ENCODE measurements at places on chromosomes 1 and 21.
A peak's percentile ranks its signal among the peaks of the same experiment; 100 is the strongest.

GRCh38 chr1:223242971-223243370 is 99.9 kb upstream of the TLR5 start:
- no peak for DNase-seq

DNA sequence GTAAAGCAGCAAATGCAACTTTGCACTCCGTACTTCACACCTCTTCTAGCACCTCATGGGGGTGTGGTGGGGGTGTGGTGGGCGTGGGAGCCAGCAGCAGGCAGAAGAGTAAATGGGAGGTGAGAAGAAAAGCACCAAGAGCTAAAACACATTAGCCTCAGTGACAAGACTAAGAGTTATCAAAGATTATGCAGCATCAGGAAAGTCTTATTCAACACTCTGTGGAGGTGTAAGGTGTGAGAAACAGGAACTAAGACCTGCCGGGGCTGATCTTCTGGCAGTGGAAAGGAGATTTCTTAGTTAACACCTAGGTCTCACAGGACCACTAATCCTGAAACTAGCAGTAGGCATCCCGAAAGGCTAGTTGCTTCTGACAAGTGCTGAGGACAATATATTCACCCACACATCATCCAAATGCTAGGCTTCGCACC is 9.9 kb downstream of the TGFBR3 start:
- no peak for DNase-seq

DNA sequence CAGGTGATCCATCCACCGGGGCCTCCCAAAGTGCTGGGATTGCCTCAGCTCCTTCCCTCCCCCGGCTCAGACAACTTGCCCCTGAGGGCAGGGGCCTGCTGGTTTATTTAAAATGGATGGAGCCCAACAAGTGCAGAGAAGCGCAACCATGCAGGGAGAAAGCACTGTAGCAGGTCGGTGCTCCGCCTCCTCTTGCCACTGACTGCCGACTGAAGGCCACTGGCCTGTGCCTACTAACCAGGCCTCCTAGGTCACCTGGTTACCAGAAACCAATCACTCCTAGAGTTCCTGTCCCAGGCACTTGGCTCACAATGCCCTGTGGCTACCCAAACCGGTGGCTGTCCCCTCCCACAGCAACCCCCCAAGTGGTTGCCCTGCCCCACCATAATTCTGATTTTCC is 35.9 kb downstream of the ZNF695 start:
- no peak for DNase-seq

DNA sequence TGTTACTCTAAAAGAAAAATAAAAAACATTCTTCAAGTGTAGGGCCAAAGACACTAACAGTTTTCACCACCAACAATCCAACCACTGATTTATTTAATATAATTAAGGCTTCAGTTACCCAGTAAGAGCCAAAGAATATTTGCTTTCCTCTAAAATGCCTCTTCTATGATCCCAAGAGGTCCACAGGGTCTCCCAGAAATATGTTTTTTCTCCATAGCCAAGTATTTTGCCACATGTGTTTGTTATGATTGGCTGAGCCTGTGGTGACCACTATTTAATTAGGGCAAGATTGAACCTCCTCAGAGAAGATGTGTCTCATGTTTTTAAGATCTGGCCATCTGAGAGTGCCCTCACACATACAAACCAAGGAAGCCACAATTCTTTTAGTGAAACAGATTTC is 135.9 kb downstream of the TPR start:
- DNase-seq: no peak

DNA sequence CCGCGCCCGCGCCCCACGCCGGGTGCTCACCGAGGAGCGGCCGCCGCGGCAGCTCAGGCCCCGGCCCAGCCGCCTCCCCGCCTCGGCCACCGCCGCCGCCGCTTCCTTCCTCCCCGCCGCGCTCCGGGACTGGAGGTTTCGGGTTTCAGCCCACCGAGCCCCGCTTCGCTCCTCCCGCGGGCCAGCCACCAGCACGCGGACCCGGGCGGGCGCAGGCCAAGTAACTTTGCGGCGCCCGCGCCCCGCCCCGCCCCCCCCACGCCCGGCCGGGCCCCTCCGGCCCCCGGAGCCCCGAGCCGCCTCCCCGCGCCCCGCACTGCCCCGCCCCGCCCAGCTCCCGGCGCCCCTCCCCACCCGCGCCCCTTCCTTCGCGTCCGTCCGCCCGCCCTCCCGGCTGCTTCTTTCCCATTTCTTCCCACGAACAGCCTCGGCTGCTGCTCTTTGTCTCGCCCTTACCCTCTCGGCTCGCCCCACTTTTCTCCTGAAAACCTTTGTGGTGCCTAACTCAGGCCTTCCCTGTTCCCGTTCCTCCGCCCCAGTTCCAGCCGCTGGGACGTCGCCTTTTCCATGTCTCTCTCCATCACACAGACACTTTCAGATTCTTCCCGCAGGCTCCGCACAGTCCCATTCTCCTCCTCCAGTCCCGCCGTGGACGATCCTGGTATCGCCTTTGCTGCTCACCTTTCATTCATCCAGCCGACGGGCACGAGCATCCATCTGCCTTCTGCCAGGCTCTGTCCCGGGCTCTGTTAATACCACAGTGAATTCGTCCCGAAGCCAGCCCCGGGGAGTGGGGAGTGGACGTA is at the start of gene GPR161:
GPR161 (minus strand) TSS at position 222 of the 806 bp plus-strand sequence. CDS start 32,080 bp downstream, outside the sequence.
- no peak for DNase-seq

DNA sequence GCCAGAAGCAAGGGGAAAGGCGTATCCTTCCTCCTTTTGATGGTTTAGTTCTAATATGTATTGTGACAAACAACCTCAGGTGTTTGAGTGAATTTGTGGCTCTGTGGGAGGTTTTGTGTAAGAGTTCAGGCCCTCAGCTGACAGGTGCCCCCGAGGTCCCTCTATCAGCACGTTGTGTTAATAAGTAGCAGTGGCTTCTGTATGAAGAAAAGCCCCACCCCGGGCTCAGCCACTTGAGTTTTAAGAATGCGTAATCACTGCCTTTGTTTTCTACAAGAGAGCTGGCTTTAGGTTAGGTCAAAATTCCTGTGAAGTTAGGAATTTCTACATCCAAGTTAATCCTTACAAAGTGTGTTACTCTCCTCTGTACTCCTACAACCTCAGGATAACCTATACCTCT is 92.4 kb upstream of the PGBD5 start:
- no peak for DNase-seq

GRCh38 chr21:43775795-43776430 is at the start of gene CSTB:
TSS of gene CSTB (minus strand) at chr21:43776308. CDS start at chr21:43776269, 39 bp downstream.
- DNase-seq: peak; percentile 79

All from stimulated activated CD8-positive, alpha-beta memory T cell treated with anti-CD3 and anti-CD28 coated beads, Interleukin-2, amount 100 ng/mL, for 1 hour (primary cell).